ENCODE measurements at places on chromosomes 1 and 21.

DNA sequence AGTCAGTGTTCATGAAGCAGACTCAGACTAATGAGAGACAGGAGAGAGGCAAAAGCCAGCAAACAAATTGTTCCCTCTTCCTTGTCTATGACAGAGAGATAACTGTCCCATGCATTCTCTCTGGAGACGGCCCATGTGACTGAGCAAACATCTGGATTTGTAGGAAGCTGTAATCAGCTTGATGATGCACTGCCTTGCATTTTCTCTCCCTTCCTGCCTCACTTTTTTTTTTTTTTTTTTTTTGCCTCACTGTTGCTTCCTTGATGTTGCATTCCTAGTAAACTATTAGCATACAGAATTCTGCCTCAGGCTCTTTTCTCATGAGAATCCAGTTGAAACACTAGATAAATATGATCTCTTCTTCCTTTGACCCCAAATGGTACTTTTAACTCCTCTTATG, 134.5 kb downstream of the HHIPL2 start:
- no peak for DNase-seq

DNA sequence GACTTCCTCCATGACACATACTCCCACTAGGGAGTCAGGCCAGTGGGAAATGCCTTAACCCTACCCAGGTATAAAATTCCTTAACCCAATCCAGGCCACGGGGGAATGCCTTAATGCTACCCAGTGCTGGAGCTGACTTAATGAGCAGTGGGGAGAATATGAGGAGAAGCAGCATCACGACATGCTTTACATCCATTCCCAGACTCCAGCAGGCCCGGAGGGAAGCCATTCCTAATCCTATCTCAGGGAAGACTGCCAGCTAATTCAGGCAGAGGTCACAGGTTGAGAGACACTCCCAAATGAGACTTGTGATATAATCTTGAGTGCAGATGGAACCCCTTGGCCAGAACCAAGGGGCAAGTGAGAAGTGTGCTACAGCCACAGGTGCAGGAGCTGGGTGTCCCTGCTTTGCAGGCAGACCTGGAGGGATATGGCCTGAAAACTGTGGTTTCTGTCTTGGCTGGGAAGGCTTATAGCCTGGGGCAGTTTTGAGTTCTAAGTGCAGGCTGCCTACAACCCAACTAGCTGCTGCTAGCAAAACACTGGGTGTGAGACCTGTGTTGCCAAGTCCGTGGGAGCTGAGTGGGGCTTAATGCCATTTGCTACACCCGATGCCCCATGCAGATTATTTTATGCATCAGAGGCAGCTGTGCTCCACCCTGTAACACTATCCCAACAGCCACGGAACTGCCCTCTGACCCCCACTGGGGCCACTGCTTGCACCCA, 45.1 kb upstream of the GUCA2A start:
- peak; percentile 49 for DNase-seq

- peak; percentile 97 for DNase-seq
These were observed 172.2 kb upstream of the IRF2BP2 start for GRCh38 chr1:234782105-234782751.

- DNase-seq, result no peak
These were observed 9.3 kb downstream of the MIER1 start for GRCh38 chr1:66933887-66934700.

- DNase-seq, result no peak
These were observed 10.4 kb upstream of the C2CD2 start for GRCh38 chr21:41964171-41964570.

DNA sequence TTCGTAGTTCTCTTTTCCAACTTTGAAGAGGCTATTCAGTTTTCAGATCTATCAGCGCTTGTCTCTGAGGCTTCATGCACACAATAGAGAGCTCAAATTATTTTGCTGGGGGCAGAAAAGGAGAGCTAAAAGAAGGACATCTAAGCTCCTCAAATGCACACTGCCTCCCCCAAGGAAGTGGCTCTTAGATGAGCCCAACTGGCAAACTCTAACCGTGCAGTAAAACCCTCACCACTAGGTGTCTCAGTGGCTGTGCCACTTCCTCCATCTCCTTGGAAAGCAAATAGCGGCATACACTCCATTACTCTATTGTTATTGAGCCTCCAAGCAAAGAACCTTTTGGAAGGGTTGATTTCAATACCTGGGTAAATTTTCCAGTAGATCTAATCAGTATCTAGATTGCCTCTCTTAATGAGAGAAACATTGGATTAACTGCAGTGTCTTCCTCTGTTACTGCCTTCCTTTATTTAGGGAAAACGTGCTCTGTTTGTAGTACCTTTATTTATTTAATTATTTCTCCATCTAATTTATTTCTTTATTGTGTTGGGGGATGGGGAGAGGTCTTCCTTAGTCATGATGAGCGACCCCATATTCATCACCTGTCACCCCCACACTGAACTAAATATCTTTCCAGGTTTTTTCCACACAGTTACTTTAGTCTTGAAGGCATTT, 9.2 kb upstream of the SFPQ start:
- DNase-seq, result peak; percentile 86

- no peak for DNase-seq
These were observed 21.3 kb downstream of the FAM78B start for GRCh38 chr1:166145499-166145898.

GRCh38 chr1:237884237-237884636, 6.5 kb downstream of the ZP4 start:
- DNase-seq, result no peak

- peak; percentile 92 for DNase-seq
These were observed at the start of gene RXRG for GRCh38 chr1:165444897-165445370. Gene RXRG, minus strand, starts transcription at chr1:165445126. Its CDS starts 233 bp downstream, at chr1:165444893.

DNA sequence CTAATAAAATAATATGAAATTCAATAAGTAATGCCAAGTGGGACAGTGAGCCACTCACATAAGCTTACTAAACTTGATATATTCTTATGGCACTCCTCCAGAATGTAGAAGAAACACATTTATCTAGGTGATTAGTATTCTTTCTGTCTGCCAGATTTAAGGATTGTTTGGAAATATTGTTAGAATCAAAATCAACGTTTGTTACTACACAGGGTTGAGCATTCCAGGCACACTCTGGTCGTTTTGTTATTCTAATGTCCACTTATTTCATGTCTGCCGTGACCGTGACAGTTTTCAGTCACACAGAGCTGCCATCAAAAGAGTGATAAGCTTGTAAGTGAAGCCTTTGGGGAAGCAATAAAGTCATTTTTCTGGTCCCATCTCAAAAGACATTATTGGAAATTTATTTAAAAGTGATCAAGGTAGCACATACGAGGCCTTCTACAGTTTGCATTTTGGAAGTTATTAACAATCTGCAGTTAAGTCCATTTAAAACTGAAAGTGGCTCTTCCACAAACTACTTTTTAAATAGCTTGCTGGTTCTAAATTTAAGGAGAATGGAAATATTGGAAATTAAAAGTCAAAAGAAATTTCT, 38.0 kb downstream of the NFIA start:
- no peak for DNase-seq

DNA sequence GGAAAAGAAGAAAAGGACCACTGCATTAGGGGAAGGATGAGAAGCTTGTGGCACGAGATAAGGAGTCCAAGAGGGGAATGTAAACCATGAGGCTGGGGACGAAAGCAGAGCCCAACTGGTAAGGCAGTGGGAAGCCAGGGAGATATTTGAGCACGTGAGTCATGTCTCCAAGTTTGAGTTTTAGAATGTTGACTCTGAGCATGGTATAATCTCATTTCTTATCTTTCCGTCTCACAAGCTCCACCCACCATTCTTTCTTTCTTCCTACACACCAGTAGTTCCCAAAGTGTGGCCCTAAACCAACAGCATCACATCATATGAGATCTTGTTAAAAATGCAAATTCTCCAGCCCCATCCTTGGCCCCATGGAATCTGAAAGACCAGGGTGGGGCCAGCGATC, 145.3 kb downstream of the PLPP3 start:
- no peak for DNase-seq

GRCh38 chr1:243397613-243398321, 141.9 kb downstream of the SDCCAG8 start:
- DNase-seq, result no peak

DNA sequence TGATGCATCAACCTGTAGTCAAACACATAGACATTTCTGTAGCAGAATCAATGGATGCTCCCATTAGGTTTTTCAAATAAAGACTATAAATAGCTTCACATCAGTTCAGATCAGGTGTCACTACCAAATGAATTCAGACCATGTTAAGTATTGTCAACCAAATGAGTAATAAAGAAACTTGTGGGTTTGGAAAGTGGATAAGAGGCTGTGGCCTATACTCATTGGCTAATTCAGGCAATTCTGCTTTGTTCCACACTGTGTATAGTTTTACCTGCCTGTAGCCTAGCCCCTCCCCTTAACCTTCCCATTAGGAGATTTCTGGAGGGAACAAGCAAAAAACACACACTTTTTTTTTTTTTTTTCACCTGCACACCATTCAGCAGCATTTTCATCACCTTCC, 321.2 kb downstream of the HLX start:
- no peak for DNase-seq

DNA sequence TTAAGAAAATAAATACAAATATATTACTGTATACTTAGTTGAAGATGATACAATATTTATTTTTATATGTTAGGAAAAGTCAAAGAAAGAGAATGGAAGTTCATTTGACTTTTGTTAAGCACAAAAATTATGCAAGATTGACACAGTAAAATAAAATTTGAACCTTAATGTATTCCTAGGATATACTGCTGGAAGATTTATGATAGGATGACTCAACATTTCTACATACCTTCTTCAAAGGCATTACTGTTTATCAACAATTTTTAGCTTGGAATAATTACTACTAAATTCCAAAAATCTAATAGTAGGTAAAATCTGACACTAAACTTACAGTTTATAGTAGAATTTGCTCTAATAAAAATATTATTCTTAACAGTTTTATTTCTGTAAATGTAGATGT, 257.3 kb upstream of the ADAMTS5 start:
- no peak for DNase-seq

GRCh38 chr1:157978586-157979403, 14.7 kb upstream of the KIRREL1 start:
- DNase-seq, result no peak

DNA sequence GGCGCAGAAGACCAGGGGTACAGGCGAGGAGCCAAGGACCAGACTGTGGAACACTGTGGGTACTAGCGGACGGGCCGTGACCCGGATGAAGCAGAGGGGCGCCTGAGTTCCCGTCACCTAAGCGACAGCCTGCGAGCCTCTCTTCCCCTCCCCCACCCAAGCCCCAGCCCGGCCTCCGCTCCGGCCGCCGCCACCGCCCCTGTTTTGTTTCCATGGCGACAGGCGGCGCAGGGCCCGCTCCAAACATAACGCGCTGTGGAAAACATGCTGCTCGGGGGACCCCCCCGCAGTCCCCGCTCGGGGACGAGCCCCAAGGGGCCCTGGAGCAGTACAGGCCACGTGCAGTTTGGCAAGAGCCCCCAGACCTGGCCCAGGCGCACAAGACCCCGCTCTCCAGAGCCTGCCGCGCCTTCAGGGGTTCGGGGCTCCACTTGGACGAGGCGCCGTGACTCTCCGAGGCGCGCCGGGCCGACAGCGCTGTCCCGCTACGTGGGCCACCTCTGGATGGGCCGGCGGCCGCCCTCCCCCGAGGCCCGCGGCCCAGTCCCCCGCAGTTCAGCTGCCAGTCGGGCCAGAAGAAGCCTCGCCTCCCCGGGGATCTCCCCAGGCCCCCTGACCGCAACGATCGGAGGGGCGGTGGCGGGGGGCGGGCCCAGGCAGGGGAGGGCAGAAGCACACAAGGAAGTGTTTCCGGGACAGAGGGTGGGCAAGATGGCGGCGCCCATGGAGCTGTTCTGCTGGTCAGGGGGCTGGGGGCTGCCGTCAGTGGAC, at the start of gene MTX1:
TSS of gene MTX1 (plus strand) at position 155 of the 771 bp plus-strand sequence. CDS start at position 265, 110 bp downstream.
- DNase-seq, result peak; percentile 98
